Fibroblast of skin of right quadriceps (primary cell): ENCODE measurements at places on chromosomes 5 and 9.

DNA sequence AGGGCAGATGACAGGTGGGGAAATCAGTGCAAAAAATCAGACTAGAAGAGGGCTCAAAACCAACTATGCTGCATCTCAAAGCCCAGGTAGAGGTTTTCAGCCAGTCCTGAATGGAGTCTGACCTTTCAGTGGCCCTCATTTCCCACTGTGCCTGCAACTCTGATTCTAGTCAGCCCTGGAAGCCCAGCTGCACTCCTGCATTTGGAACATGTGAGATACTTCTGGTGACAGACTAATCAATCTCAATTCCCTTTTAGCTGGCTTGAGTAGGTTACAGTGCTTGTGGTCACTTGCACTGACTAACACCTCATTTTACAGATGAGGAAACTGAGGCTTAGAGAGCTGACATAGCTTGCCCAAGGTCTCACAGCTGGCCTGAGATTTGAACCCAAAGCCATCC, 7.9 kb upstream of the ACSL6 start:
- no peak for DNase-seq

DNA sequence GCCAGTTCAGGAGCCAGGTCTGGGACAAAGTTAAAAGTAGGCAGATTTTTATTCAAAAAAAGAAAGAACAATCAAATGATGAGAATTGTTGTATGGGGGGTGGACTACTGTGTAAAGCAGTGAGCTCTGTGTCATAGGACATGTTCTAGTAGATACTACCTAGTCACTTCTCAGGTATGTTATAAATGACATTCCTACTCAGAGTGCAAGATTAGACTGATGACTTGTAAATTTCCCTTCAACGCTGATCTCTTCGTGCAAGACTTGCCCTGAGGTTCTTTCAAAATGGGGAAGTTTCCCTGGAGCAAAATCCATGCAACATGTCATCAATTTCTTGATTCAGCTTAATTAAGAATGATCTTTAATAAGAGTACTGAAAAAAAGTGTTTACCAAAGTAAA, 175.1 kb downstream of the RORB start:
- no peak for DNase-seq

DNA sequence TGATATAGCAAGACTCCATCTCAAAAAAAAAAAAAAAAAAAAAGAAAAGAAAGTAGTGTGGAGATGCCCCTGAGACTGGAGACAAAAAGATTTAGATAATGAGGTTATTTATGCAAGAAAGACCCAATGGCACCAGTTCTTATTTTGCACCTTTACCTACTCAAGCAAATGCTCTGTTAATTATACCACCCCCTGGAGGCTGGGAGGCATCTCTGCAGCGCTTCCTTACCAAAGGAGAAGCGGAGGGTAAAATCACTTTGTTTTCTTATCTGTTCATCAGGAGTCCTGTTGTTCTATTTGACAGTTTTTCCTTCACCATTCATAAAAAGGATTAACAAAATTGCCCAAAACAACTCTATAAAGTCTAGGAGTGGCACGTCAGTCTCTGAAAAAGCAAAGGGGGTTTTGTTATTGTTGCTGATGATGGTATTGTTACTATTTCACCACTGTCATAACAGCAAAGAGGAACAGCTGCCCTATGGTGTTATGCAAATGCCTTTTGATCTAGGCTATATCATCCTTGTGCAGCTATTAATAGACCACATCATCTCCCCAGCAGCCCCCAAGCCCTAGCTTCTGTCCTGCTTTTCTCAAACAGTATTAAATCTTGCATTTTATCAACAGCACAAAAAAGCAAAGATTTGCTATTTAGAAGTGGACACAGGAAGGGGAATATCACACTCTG, 174.0 kb downstream of the PALM2AKAP2 start:
- no peak for DNase-seq

DNA sequence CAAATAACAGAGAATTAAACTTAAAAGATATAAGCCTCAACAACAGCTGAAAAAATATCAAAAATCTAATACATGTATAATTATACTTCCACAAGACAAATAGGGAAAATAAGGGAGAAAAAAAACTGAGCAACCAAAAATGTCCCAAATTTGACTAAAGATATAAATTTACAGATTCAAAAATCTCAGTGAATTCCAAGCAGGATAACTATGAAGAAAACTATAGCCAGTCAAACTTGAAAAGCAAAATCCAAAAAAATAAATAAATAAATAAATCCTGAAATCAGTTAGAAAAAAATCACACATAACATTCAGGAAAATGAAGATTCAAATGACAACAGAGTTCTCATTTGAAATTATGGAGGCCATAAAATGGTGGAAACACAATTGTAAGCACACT, 56.7 kb downstream of the AGTPBP1 start:
- DNase-seq: no peak

DNA sequence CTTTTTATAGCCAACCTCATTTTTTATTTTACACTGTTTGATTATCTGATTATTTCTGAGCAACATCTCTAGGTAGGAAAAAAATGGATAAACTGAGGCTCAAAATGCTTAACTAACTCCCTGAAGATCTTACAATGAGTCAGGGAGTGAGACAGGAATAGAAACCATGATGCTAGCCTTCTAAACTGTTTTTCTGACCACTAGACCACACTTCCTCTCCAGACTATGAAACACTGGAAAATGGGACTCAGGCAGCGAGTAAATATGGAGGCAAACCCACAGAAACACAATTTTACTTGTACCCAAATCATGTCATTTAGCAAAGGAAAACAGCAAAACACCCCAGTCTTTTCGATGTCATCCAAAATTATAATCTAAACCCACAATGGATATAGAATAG, 129.9 kb upstream of the ANKH start:
- DNase-seq: no peak

DNA sequence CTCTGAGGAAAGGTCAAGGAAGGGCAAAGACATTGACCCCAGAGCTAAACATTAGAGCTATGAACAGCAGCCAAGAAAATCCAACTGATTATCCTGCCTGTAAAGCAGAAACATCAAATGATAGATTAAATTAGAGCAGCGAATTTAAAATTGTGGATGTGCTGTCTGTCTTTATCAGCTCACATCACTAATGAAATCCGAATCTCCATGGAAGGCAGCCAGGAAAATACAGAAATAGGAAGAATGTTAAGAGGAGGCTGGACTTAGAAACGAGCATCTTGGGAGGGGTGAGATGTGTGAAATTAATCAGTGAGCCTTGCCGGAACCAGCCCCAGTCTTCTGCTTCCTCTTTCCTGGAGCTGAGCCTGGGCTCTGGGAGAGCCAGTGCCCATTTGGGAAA, 191.0 kb downstream of the PJA2 start:
- no peak for DNase-seq

DNA sequence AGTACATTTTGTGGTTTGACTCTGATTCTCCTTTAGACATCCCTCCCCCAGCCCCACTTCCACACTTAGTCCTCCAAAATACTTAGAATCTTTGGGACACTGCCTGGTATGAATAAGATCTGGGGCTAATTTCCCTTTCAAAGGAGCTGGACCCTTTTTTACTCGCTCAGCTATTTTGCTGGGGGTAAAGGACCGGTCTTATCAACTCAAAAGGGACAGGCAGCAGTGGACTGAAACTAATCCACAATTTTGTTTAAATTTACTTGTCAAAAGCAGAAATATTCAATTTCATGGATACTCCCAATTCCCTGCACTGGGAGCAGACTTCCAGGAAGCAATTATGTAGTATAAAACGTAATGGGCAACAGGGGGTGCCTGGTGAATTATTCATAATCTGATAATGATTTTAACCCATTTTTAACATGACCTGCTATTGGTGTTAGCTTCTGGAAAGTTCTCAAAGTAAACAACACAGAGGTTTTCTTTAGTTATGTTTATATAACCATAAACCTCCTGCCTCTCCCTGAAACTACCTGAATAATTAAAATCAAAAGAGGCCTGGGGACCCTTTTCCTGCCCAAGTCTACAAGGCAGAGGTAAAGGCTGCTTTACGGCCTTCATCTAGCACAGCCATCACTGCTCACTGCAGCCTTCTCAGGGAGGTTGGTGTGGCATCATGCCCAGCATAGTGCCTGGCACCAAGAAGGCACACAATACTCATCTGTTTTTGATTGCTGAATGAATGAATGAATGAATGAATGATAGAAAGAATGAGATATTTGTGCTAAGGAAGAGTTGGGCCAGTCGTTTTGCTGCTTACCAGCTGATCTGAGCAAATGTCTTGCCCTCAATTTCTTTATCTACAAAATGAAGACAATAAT, 44.2 kb upstream of the GNPDA1 start:
- DNase-seq: no peak

DNA sequence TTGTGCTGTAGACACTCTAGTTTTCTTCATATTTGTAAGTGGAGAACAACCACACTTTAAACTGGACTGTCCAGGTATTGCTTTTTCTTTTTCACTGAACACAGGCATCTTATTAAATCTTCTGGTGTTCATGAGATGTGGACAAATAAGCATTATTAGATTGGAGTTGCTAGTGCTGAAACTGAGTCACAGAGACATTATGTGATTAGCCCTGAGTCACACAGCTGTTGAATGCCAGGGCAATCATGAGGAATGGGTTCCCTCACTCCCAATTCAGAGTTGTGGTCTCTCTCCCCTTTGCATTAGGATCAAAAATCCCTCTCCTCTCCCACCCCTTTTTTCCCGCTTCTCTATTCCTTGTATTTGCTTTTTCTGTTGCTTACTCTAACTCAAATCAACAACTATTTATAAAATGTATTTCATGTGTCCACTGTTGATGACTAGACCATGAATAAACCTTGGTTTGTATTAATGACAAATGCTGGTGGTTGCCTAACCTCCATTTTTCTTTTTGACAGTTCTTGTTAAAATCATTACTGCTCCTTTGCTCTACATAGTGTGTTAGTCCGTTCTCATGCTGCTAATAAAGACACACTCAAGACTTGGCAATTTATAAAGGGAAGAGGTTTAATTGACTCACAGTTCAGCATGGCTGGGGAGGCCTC, 738.2 kb downstream of the BRINP1 start:
- DNase-seq: no peak
